ENCODE measurements at places on chromosomes 7 and 10.

DNA sequence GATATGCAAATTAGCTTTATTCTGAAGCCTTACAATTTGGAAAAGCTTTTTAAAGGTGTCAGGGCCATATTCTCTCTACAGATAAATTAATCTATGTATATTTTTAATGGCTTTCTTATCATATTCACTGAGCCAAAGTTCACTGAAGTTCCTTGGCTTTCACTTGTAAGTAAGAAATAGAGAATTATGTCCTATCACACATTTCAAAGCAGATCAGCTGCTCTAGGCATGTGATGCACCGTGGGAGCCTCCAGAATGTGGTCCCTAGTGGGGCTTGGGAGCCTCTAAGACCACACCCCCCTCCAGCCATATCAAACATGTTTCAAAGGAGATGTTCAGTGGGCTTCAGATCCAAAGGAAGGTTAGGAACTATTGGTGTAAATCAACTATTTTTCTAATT, 51.5 kb downstream of the LAMB4 start:
- DNase-seq = no peak

DNA sequence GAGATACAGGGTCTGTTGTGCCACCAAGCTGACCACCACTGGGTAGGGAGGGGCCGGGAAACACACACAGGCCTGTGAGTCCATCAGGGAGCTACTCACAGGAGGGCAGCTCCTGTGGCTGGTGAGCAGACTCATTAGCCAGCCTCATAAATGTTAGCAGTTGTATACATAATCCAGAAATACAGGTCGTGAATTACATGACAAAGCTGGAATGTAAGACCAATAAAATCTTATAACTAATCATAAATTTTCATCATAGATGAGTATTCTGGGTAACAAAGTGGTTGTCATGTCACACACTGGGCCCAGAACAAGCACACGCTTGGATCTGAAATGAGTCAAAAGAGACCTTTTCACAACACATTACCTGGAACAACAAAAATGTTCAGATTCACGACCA, 642.6 kb upstream of the AUTS2 start:
- DNase-seq = no peak

DNA sequence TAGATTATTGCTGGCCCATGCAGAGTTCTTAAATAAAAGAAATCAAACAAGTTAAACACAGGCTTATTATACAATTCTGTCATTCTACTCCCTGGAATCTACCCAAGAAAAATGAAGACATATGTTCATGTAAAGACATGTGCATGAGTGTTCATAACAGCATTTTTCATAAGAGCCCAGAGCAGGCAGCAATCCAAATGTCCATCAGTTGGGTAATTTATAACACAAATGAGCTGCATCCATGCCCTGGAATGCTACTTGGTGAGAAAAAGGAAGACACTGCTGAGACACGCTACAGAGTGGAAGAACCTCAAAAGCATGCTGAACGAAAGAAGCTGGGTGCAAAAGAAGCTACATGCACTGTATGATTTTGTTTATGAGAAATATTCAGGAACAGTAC, 342.6 kb downstream of the TCERG1L start:
- no peak for DNase-seq

- no peak for DNase-seq
These were observed 1.4 kb downstream of the BTAF1 start for GRCh38 chr10:91925022-91925320.

- DNase-seq = no peak
These were observed 30.9 kb upstream of the PDLIM1 start for GRCh38 chr10:95321554-95322301.

GRCh38 chr7:138943061-138943460, 38.1 kb downstream of the KIAA1549 start:
- DNase-seq = no peak

DNA sequence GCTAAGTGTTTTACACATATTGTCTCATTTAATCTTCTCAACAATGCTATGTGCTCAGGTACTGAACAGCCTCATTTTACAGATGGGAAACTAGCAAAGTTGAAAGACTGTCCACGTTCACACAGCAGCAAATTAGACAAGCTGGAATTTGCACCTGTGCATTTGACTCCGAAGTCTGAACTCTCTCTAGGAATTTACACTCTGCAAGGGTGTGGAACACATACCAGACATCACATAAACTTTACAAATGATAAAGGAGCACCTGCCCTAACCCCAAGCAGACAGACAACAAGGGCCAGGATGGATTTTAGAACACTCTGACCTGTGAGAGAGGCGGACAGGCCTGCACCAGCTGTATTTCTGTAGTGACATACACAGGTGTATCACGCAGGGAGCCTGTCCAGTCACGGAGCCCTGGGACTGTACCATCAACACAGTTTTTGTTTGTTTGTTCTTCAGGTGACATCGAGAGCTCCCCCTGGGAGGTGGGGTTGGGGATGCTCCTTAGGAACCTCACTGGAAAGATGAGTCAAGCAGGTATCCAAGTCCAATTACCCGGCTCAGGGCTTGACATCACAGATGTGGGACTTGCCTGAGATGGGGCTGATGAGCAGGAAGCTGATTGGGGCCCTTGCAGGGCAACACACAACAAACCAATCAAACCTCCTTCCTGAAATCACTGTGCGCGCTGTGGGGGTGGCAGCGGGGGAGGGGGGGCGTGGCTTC, 31.0 kb downstream of the MKI67 start:
- DNase-seq = no peak

DNA sequence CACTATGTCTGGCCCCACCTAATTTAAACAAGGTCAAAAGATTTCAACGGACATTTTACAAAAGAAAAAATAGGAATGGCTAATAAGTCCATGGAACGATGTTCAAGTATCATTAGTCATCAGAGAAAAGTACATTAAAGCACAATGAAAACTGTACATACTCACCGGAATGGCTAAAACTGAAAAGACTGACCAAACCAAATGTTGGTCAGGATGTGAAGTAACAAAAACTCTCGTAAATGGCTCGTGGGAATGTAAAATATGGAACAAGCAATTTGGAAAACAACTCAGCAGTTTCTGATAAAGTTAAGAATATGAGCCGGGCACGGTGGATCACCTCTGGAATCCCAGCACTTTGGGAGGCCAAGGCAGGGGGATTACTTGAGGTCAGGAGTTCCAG, 65.7 kb upstream of the PARD3 start:
- DNase-seq = no peak

GRCh38 chr7:152081088-152081487, 55.6 kb downstream of the GALNT11 start:
- DNase-seq = no peak

DNA sequence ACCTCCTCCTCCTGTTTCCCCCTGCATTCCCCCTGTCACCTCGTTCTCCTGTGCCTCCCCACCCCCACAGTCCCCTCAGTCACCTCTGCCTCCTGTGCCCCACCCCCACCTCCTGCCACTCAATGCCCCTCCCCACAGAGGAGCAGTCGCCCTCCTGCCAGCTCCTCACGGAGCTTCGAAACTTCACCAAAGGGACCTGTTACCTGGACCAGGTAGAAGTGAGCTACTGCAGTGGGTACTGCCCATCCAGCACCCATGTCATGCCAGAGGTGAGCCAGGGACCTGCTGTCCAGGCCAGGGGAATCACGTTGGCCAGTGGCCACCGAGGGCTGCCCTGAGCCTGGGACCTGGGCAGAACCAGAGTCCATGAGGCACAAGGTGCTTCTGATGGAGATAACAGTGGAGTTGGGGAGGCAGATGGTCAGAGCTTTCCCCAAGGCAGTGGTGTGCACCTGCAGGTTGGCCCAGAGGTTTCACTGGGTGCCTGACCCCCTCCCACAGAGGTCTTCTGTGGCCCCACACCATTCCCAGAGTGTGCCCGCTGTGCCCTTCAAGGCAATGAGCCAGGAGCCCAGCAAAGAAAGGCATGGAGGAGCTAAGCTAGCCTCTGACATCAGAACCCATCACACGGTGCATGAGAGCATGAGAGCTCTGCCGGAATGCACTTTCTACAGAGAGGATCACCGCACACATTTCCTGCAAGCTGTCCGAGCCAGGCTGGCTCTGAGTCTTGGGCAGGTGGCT, 7.0 kb upstream of the ZNF862 start:
- DNase-seq = no peak

- no peak for DNase-seq
These were observed 139.2 kb upstream of the RET start for GRCh38 chr10:42937649-42938180.

DNA sequence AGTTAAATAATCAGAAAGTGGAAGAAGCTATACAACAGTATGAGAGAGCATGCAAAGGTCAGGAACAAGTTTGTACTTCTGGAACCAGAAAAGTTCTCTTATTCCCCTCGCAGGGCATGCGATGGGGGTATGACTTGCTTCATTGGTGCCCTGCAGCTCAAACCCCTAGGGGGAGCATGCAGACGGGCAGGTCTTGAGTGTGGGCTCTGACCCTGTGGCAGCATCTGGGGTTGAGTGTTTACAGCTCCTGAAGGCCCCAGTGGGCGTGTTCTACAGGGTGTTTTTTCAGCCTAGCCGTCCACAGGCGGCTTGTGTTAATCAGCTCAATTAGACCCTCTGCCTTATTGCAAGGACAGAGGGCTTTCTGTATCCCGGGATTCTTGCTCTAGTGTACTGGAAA, 44.5 kb downstream of the KIF20B start:
- no peak for DNase-seq

GRCh38 chr10:4488904-4489303, 337.1 kb upstream of the AKR1E2 start:
- no peak for DNase-seq

DNA sequence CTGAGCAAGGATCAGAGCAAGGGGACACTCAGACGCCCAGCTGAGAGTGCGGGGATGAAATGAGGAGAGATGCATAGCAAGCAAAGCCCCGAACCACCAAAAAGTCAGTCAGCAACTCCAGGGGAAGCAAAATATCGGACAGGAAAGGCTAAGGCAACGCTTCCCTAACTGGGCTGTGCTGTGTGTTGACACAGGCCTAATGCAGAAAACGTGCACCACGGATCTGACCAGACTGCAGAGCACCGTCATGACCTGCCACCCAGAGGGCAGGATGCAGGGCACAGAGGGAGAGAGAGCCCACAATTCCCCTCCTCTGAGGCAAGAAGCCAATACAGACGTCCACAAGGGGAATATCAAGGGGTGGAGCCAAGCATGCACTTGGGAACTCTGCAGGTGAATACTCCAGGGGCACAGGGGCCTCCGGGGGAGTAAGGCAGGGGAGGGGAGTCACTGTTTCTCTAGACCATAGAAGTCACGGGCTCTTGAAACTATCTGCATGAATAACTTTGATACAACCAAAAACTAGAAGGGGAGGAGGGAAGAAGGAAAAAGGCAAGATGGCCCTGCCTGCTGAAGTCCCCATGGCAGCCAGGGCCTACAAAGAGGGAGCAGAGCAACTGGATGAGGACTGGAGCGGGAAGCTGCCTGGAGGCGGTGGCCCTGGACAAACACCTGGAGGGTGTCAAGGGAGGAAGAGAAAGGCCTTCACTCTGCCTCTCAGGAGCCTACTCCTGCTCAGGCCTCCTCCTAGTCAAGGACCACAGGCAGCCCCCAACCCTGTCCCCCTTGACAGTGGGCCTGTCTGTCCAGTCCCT, 26.2 kb downstream of the GRID1 start:
- no peak for DNase-seq

- DNase-seq = no peak
These were observed 233.3 kb downstream of the KIAA1217 start for GRCh38 chr10:24442234-24442633.

DNA sequence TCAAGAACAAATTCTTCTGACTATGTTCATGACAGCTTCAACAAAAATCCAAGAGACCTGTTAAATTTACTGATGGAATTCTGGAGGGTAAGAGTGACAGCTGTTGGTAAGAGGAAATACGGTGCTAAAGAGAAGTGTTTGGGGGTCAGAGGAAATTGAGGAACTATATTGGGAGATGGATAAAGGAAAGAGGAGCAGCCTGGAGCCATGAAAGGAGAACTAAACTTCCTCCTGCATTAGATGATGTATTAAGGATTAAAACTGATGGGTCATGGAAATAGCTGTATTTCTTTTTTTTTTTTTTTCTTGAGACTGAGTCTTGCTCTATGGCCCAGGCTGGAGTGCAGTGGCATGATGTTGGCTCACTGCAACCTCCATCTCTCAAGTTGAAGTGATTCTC, 95.3 kb downstream of the HERPUD2 start:
- DNase-seq = no peak

- DNase-seq = no peak
These were observed 123.8 kb upstream of the PDSS1 start for GRCh38 chr10:26573674-26574073.

DNA sequence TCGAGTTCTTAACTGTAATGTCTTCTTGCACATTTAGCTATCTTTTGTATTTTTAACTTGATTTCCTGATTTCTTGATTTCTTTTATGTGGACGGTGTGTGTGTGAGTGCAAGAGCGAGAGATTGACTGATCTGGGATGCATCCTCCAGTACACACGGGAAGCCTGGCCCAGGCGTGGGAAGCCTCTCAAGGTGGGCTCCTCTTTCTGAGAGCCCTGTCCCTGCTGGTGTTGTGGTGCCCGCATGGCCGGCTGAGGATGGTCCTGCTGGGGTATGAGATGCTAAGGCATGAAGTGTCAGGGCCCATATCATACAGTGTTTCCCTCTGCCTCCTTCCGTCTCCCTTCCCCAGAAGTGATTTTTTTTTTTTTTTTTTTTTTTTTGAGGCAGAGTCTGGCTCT, 130.8 kb upstream of the TCERG1L start:
- DNase-seq = no peak

Measured in activated naive CD4-positive, alpha-beta T cell (primary cell).